T-helper 17 cell (primary cell): ENCODE measurements at places on chromosomes 2 and 18. TPM values are rescaled to one million over a fixed set of nuclear protein-coding genes. Genes with fewer than 3 reads are reported as not detected.

POTEC gene
- not detected for total RNA-seq

PREB gene
- total RNA-seq = 25.6 TPM

DNA sequence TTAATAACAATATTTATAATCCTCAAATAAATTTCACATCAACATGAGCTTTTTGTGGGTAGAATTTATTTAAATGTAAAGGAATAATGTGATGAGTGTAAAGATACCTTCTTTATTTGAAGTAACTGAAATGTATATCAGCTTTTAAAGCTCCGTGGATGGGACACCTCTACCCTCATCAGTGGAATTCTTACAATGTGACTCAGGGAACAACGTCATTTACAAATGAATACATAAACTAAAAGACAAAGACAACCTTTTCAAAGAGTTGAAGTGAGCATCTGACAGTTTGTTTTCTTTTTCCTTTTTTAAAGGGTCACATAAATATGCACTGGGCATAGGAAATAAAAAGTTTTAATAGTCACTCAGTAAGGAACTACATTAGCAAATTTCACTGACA is 1127.0 kb upstream of the CRIM1 start:
- no peak for DNase-seq

DNA sequence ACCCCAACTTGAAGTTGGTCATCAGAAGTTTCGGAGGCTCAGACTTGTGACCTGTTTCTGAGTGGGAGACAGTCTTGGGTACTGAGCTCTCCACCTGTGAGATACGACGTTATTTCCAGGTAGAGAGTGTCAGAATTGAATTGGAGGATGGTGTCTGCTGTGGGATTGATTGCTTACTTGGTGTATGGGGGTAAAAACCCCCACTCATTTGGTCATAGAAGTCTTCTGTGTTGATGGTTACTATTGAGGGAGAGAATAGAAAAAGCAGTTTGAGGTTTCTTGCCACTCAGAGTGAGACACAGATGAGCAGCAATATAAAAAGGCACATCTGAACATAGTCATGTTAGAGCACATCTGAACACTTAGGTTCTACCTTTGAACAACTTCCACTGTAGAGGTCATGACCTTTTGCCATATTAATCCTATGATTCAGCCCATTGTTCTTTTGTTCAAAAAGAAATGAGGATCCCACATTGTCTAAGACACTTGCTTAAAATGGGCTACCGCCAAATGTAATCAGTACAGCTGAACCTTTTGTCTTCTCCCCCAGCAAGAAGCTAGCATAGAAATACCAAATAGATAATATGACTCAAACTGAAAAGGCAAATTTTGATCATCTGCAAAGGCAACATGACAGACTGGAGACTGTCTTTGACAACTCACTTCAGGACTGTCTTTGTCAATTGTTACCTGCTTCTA is 73.3 kb downstream of the NAB1 start:
- no peak for DNase-seq

ALMS1 gene
- total RNA-seq = 26.6 TPM

DNA sequence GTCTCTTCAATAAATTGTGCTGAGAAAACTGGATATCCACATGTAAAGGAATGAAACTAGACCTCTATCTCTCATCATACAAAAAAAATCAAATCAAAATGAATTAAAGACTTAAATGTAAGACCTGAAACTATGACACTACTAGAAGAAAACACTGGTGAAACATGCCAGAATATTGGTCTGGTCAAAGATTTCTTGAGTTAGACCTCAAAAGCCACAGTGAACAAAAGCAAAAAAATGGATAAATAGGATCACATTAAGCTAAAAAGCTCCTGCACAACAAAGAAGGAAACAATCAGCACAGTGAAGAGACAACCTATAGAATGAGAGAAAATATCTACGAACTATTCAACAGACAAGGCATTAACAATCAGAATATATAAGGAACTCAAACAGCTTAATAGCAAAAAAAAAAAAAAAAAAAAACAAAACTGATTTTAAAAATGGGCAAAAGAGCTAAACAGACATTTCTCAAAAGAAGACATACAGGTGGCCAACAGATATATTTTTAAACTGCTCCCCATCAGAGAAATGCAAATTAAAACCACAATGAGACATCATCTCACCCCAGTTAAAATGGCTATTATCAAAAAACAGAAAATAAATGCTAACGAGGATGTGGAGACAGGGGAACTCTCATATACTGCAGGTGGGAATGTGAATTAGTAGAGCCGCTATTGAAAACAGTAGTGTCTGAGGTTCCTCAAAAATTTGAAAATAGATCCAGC is 66.3 kb downstream of the NCKAP1 start:
- no peak for DNase-seq

GRCh38 chr2:158620656-158621055 is 163.9 kb downstream of the PKP4 start:
- no peak for DNase-seq

DNA sequence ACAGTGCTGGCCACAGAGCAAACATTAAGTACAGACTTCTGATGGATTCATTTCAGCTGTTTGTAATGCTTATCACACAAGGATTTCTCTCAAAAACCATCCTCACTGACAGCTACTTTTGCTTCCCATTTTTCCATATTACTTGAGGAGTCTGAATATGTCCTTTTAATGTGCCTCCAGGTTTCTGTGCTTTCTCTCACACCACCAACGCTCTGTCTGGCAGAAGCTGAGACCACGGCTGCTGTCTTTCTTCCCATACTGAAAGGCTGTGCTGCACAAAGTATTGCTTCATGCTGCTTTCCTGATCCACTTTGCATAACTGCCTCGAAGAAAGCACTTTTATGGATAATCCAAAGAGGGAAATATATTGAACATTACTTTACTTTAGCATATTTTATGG is 312.1 kb upstream of the ZEB2 start:
- no peak for DNase-seq

EDAR gene
- 0.37 TPM for total RNA-seq

ZNF2 gene
- total RNA-seq = 2.4 TPM

DNA sequence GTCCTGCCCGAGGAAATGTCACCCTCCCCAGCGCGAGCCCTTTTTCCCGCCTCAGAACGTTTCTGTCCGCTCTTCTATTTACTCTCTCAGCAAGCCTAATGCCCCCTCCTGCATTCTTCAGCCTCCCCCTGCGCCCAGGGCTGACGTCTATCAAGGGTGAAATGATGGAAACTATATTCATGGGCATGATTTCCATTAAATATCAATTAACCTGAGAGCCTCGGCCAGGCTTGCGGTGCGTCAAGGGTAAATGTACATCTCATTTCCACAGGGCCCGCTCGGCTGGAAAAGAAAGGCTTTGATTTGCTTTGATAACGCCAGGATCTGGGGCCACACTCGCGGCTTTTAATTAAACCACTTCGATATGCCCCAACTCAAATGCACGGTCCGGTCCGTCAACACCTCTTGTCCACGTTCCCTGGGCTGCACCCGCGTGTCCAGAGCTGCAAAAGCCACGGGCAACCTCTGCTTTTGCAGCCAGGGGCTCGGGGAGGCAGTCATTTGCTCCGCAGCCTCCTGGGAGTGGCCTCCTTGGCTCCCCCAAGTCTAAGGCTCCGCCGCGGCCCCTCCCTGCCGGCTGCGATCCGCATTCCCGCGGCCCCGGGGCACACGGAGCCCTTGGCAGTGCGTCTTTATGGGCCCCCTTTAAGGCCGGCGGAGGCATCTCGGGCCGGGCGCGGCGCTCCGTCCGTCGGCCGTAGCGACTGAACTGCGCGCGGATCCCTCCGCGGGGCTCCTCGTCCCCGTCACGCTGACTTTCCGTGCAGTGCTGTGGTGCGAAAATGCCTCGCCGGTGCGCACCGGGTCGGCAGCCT is at the start of gene HOXD8:
TSS of gene HOXD8 (plus strand) at position 724 of the 815 bp plus-strand sequence. CDS start 662 bp downstream, outside the sequence.
- DNase-seq = no peak

DNA sequence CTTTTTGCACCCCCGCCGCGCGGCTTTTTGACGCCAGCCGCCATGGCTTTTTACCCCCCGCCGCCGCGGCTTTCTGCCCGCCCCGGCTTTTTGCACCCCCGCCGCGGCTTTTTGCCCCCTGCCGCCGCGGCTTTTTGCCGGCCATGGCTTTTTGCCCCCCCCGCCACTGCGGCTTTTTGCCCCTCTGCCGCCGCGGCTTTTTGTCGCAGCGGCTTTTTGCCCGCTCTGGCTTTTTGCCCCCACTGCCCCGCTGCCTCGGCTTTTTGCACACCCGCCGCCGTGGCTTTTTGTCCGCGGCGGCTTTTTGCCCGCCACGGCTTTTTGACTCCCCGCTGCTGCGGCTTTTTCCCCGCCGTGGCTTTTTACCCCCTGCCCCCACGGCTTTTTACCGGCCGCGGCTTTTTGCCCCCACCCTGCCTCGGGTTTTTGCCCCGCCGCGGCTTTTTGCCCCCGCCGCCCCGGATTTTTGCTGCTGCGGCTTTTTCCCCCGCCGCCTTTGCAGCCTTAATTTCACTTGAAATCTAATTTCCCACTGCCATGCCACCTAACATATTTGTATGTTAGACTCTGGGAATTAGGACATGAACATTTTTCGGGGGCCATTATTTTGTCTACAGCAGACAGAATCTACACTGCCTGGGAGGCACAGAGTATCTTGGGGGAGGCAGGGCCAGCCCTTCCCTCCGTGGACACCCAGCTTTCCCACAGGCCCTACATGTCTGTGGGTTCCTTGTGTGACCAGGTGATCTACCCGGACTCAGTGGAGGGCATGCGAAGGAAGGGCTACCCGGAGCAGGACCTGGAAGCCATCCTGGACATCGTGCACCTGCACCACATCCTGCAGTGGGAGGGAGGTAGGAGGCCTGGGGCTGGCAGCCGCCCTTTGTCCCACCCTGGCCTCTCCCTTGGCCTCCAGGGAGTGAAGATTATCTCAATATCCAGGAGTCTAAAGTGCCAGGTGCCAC is 3031.0 kb upstream of the TEKT4 start:
- DNase-seq = no peak

C2orf80 gene
- total RNA-seq = not detected

DNA sequence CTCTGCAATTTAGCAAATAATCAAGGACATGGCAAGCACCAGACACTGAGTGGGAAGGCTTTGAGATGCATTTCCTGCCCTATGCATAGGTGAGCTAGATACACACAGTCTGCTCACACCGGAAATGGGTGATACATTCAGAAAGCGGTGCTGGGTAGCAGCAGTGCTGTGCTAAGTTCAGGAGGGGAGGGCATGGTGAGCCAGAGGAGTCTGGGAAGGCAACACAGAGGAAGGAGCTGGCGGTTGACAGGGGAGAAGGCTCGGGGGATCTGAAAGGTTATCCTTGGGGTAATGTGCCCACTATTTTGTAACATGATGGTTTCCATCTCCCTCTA is 57.4 kb upstream of the EPAS1 start:
- no peak for DNase-seq

DNA sequence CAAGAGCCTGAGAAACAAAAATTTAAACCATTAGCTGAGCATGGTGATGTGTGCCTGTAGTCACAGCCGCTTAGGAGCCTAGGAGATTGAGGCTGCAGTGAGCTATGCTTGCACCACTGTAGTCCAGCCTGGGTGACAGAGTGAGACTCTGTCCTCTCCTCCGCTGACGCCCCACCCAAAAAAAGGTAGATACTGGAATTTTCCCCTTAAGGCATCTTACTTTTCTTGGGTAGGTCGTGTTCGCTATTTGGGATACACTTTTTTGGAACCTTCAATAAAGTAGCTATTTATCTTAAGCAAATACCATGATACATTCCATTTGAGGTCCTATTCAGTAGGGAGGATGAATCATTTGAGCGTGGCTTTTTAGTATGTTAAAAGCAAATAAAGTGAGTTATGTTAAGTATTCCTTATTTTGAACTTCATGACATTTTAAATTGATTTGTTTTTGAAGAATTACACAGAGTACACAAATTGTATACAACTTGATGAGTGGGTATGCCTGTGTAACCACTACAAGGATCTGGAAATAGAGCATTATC is 38.7 kb downstream of the RALBP1 start:
- DNase-seq = no peak

MZT2A gene
- total RNA-seq = 89.1 TPM

ABHD1 gene
- 0.65 TPM for total RNA-seq

DNA sequence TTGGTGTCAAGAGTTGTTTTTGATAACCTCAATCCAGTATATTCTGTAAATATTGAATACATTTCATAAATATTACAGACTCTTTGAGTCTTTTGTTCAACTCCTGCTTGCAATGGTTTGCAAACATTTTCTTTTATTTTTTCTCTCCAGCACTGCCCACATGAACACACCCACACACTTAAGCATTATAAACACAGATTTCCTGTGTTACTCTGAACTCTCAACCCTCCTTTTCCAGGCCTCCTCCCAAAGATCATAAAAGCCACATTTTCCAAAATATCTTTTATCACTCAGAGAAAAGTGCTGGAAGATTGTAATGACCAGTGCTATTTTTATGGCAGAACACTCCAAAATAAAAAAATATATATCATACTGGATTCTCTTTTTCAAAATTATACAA is 20.5 kb downstream of the ARHGAP25 start:
- no peak for DNase-seq

ACTR1B gene
- total RNA-seq = 90.9 TPM

GRCh38 chr2:172108587-172108930 is 5.9 kb upstream of the DLX2 start:
- DNase-seq = no peak

DNA sequence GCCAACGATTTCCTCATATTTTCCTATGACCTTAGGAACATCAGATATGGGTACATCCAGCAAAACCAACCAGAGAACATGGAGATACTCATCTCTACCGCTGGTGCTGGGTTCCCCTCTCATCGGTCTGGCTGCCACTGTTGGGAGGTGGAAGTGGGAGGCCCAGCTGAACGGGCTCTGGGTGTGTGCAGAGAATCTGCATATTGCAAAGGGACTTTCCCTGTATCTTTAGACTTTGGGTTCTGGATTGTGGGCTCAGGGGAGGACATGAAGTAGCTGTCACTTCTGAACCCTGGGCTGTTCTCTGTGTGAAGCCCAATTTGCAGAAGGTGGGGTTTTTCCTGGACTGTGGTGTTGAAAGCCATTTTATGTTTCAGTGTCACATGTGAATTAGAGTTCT is 30.0 kb downstream of the RAPGEF4 start:
- DNase-seq = no peak

GRCh38 chr18:62098960-62099359 is 87.9 kb downstream of the PIGN start:
- no peak for DNase-seq
